ENCODE measurements at places on chromosomes 2 and 18.

GRCh38 chr2:213150315-213151097 is 906 bp downstream of the IKZF2 start:
- no peak for DNase-seq

GRCh38 chr18:56935434-56936040 is 211.3 kb upstream of the BOD1L2 start:
- no peak for DNase-seq

DNA sequence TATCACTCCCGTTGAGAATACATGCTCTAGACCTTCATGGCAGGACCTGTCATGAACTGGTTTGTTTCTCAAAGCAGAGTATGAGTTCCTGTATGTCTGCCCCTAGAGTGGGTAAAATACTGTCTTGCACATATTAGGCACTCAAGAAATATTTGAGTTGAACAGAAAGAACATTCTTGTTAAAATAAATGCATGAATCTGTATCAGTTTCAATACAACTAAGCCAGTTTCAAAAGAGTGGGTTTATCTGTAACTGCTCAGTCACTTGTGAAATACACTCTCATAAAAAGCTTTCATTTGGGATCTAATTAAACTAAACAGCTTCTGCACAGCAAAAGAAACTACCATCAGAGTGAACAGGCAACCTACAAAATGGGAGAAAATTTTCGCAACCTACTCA is 69.2 kb downstream of the RFTN2 start:
- DNase-seq = no peak

DNA sequence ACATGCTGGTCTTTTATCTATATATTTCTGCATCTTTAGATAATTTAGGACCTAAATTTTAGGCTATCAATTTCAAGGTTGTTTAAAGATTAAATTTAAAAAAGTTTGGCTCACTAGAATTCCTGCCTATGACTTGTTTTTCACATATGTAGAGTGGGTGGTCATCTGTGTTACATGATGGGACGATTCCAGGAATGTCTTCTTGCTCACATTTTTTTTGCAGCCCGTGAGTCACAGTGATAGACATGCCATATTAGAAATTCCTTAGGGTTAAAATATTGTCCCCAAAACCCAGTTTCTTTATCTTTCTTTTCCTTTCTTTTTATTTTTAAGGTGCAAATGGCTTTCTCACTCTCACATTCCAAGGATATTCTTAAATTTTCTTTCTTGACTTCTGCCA is 652.0 kb downstream of the PLCL1 start:
- no peak for DNase-seq

DNA sequence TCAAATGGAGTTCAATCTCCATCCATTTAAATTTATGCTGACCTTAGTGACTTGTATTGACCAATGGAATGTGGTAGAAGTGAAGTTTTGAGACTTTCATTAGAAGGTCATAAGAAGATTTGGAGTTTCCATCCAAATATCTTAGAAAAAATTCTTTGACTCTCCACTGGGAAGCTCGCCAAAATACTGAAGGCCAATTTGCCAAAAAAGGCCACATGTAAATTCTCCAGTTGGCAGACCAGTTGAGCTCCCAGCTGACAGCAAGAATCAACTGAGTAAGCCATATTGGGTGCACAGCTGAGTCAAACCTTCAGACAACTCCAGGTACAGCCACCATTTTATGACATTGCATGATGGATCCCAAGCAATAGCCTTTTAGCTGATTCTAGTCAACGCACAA is 228.3 kb upstream of the SETBP1 start:
- no peak for DNase-seq

DNA sequence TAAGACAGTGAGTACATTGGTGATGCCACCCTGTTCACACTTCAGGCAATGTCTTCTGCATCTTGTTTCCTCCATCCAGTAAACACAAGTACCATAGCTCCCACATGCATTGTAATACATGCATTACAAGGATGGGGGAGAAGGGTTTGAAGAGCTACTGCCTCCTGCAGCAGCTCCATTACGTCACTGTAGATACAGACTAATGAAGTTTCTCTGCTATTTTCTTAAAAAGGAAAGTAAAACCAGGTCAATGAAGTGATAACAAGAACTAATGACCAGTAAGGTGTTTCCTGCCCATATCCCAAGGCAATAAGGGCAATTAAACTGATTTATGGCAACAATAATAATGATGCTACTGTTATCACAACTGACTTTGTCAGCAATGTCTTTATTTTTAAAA is 18.2 kb upstream of the BBS5 start:
- DNase-seq = no peak

DNA sequence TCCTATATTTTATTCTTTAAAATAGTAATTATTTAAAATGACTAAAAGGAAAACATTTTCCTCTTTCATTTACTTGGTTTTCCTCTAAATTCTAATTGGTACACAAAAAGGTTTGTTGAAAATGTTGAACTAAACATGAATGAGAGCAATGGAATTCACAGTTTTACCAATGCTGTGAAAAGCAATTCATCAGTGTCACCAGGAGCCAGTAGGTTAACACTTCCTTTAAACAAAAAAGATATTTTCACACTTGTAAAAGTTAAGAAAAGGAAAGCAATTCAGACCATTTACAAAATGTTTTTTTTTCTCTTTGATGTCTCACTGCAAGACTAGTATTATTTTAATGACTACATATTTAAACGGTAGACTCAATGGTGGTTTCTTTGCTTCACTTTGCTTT is 341.6 kb downstream of the RIT2 start:
- no peak for DNase-seq

DNA sequence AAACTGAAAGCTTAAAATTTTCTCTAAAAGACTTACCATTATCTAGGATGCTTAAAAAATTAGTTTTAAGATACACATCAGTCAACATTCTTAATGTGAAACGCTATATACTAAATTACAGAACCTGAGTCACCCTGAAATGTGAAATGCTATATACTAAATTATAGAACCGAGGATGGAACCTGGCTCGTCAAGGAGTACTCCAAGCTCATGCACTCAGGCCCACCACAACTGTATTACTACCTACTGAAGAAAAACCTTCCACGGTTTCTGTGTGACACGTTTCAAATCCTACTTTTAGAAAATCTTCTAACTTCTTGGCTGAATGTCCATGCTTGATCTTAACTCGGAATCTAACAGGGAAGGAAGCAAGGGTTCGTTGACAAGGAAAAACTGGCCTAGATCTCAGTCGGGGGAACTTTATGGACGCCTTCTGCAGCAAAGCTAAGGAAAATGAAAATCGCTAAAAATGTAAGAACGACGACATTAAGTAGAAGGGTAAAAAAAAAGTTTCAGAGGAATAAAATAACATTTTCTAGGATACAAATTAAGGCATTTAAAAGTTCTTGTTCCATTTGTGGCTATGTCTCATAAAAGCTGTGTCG is 1.4 kb downstream of the PRKD3 start:
- no peak for DNase-seq

GRCh38 chr2:235371018-235371417 is 122.8 kb upstream of the AGAP1 start:
- DNase-seq = no peak

DNA sequence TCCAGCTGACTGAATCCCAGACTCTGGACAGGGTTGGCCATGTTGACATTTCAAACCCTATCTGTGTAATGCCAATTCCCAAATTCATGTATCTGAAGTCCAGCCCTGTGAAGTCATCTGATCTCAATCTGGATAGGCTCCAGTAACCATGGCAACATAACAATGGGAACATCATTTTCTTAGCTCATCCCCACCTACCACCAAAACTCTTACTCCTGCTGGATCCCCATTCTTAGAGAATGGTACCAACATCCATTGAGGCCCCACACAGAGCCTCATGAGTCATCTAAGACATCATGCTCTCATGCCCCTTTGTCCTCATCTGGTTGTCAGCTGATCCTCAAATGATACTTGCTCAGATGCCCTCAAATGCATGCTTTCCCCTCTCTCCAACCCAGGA is 58.9 kb upstream of the TEX51 start:
- no peak for DNase-seq

- no peak for DNase-seq
Measured at GRCh38 chr2:48626047-48626446, 8.4 kb downstream of the GTF2A1L start.

GRCh38 chr2:127194447-127194846 is 25.7 kb downstream of the CYP27C1 start:
- no peak for DNase-seq

GRCh38 chr2:198097630-198098029 is 293.2 kb downstream of the PLCL1 start:
- DNase-seq = no peak

GRCh38 chr2:232137356-232138147 is 176.0 kb downstream of the DIS3L2 start:
- no peak for DNase-seq

DNA sequence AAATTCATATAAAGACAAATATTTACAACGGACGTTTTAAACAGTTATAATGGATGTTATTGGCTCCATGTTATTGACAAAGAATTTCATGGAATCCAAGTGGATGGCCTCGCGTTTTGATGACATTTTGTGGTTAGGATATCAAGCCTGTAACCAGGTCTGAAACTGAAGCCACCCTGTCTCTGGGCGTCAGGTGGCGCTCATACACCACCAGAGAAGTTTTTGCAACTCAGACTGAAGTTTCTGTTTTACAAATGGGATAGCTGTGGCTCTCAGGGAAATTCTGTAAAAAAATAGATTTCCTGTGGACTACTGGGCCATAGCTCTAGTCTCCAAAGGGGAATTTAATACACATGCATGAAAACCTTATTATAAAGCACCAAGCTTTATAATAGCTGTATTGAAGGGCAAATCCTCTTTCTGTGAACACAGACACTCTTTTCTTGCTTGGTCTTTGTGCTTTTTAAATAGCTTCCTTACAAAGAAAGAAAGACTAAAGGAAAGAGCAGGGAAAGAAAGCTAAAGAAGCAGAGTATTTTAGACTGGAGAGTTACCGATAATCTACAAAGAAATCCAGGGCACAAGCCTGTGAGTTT is 86.7 kb downstream of the C18orf54 start:
- DNase-seq = peak; percentile 2

DNA sequence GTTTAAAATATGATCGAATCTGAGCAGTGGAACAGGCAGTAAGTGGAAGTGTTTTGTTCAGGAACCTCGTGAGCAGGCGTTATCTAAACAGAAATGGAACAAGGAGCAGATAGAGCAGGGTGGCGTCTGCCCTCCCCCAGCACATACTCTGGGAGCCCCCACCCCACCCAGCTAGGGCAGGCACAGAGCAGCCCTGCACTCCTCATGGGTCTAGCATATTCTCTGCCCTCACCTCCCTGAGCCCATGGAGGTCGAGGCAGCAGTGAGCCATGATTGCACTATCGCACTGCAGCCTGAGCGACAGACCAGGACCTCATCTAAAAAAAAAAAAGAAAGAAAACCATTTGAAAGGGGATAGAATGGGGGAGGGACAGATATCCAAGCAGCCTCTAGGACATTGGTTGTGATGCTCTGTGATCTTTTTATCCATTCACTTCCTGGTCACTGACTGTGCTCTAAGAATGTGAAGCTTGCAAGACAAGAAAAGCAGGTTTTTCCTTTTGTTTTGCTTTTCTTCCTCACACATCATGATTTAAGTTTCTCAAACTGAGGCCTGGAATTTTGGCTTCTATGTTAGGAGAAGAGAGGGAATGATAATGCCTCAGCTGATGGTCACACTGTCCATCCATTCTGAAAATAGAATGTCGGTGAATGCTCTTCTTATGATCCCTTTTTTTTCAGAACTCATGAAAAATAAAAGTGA is 3.1 kb downstream of the MLPH start:
- DNase-seq = no peak

DNA sequence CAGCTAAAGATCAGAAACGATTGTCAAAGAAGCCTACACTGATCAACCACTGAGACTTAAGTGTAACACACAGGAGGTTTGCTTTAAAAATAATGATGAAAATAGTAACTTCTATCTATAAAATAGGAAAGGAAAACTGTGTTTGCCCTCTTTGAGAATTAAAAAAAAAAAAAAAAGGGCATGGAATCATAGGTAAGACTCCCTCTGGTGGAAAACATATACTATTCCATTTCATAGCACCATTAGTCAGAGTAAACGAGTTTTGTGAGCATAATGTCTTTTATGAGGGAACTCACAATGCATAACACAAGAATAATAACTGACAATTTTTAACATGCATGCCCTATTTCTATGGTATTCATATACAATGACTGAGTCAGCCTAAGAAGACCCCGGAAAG is 36.3 kb downstream of the SLC35F5 start:
- DNase-seq = no peak

- DNase-seq = no peak
Measured at GRCh38 chr18:78822949-78823285, 156.7 kb upstream of the SALL3 start.

GRCh38 chr2:219718066-219718465 is 90.6 kb downstream of the SLC4A3 start:
- no peak for DNase-seq

DNA sequence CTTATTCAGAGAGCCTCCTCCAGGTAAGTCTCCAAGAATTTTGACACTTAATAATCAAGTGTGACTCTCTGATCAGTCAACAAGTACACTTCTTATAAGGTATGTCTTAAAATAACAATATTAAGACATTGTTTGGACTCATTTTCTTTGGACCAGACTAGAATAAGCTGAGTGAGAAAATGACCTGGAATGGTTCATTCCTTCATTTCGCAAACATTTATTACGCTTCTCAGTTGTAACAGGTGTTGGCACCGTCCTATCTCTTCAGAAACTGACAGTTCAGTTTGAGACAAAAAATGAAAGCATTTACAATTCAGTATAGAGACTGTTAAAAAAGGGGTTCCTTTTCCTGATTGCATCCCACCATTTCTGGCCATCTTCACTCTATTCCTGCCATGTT is 46.6 kb downstream of the TSPYL6 start:
- no peak for DNase-seq

- DNase-seq = no peak
Measured at GRCh38 chr2:138922973-138923563, 142.9 kb upstream of the NXPH2 start.

- DNase-seq = no peak
Measured at GRCh38 chr2:64124571-64124970, 19.6 kb downstream of the PELI1 start.

DNA sequence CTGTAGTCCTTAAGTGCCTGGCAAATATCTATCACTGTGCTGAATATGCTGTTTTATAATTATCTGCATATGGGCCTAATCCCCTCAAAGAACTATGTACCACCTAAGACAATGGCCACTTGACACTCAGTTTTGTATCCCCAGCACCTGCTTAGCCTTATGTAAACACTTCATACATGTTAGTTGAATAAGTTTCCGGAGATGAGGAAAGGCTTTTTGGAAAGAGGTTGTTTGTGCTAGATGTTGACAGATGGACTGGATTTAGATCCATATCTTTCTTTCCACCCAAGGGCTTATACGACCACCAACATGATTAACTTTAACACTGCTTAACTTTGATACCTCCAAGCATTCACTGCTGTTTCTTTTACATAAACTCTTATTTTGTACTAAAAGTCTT is 63.3 kb downstream of the FAM228A start:
- no peak for DNase-seq

GRCh38 chr2:97868986-97869721 is 126.6 kb downstream of the TMEM131 start:
- DNase-seq = no peak

- no peak for DNase-seq
Measured at GRCh38 chr2:215870986-215871385, 142.4 kb downstream of the MREG start.

GRCh38 chr2:31434911-31435310 is 20.4 kb upstream of the XDH start:
- no peak for DNase-seq

All from activated CD4-positive, alpha-beta T cell treated with anti-CD3 and anti-CD28 coated beads, Interleukin-2, amount 50 U/mL, for 1 hour (primary cell).